D721Med (cell line): ENCODE measurements at places on chromosomes 12 and 14.

DNA sequence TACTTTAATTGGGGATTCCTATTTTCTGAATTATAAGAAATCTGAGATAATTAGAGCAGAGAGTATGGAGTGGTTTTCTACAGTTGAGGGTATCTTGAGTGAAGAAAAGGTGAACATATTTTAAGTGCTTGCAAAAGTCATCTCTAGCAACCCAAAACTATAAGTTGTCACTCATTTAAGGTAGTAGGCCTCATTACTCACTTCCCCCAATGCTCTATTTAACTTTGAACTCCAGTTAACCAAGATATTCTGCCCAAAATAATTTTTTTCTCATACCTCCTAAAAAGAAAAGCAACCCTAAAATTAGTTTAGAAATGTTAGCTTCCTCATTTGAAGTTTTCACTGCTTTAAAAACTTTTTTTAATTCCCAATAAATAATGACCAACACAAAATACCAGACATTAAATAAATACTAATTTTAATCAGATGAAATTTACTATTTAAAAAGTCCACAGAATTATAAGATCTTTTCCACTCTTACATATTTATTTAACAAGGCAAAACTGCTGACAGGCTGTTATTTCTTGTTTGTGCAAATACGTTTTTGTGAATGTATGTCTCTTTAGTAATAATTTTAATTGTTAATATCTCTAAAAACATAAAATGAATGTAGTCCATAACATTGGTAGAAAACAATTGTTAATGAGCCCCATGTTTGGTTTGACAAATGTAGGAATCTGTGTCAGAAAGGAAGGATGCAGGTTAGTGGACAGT, 47.8 kb downstream of the VRK1 start:
- no peak for DNase-seq

- no peak for DNase-seq
Observed at GRCh38 chr12:5520831-5521230, 88.9 kb downstream of the NTF3 start.

GRCh38 chr12:59069516-59069915, 149.2 kb upstream of the LRIG3 start:
- DNase-seq, result no peak

DNA sequence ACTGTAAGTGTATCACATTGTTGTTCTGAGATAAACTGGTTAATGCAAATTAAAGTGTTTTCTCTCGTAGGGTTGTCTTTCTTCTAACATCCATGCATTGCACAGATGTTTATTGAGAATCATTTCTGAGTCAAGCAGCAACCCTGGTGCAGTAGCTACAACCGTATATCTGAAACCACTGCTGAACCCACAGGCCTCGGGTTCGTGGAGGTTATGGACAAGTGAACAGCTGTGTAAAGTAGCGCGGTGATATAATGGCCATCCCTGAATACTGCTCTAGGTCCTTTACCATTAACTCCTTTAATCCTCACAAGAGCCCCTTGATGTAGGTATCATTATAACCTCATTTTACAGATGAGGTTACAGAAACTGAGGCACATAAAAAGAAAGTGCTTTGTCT, 486.1 kb upstream of the TMEM132C start:
- no peak for DNase-seq

- DNase-seq, result no peak
Observed at GRCh38 chr14:52950410-52950897, 396 bp downstream of the FERMT2 start.

DNA sequence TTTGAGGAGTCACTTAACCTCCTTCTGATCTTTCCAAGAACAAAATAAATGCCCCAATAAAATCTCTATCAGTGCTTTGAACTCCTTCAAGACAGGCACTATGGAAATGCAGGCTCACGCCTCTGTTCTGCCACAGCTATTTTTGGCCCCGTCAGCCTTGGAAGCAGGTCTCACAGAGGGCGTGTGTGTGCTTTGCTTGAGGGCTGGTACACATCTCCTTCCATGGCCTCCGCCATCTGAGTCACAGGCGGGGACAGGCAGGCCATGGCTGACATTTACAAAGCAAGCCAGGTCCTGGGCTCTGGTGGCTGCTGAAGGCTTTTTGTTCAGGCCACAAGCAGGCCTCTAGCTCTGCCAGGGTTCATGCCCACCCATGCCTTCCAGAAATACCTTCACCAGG, 16.0 kb downstream of the PRIMA1 start:
- no peak for DNase-seq
